ENCODE measurements at places on chromosomes 1 and 21. TPM values are rescaled to one million over a fixed set of nuclear protein-coding genes. Genes with fewer than 3 reads are reported as not detected.

HIVEP3 gene
- 11.4 TPM for total RNA-seq

DNA sequence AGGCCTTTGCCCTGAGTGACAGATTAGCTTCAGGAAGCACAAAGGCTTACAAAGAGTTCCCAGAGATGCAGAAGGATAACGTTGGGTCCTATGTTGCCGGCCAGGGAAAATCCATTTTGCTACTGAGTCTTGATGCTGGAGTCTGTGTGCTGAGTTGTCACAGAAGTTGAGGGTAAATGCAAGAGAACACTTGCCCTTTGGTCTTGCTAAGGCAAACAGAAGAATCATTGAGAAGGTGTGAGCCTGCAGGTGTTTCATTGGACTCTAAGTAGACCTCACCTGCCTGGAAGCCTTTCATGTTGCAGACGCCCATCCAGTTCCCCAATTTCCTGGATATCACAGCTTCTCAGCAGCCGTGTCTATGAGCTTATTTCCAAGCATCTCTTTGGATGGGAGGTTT lies 105.2 kb downstream of the PCP4 start:
- DNase-seq: no peak

GRCh38 chr21:26709090-26709489 lies 136.0 kb upstream of the CYYR1 start:
- peak; percentile 15 for DNase-seq

DNA sequence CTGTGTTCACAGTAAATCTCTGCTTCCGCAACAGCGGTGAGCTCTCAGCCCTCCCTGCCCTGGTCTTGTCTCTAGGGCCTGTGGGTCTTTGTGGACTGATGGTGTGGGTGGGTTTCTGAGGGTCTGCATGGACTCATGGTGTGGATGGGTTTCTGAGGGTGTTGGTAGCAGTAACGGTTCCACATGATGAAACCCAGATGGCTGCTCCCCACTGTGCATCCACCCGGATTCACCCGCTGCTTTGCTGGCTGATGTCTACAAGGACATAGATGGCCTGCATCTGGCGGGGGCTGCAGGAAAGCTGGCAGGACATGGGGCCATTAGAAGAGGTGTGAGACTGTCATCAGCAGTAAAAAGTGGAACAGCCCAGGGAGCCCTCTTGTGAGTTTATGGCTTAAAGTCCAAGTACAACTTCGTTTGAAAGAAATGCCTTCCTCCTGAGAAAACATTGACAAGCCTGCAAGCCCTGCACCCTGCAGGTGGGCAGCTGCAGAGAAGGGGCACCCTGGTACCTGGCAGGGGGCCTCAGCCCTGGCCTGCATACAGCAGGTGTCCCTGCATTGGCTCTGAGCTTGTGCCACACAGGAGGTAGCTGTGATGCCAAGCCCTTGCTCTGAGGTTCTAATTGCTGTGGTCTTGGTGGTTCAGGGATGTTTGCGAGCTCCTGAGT lies 156.9 kb upstream of the COL6A1 start:
- DNase-seq: no peak

DNA sequence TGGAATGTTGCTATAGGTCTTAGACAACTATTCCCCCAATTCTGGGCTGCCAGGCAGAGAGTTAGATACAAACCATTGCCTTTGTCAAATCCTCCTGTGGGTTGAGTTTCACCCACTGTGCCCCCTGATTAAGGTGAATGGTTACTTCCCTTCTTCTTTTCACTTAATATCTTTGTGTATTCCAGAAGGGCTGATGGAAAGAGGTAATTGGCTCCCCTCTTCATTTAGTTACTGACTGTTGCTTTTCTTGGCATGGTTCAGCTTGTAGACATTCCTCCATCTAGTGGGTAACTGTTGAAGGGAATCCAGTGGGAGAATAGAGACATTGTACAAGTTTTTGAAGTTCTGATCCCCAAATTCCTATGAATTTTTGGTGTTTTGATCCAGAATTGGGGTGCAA lies 43.8 kb upstream of the MACF1 start:
- no peak for DNase-seq

- no peak for DNase-seq
These were observed 16.5 kb downstream of the MEGF6 start for GRCh38 chr1:3594706-3595377.

DNA sequence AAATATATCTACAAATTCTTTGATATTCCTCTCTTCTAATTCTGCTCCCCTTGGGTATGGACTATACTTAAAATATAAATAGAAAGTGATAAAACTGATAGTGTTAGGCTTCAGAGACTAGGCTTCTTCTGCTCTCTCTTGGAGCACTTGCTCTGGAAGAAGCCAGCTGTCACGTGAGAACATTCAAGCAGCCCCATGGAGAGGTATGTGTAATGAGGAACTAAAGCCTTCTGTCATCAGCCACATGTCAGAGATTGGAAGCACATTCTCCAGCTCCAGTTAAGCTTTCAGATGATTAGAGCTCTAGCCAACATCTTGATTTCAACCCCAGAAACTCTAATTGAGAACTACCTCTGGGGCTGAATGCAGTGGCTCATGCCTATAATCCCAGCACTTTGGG lies 34.3 kb downstream of the XKR8 start:
- no peak for DNase-seq

DNA sequence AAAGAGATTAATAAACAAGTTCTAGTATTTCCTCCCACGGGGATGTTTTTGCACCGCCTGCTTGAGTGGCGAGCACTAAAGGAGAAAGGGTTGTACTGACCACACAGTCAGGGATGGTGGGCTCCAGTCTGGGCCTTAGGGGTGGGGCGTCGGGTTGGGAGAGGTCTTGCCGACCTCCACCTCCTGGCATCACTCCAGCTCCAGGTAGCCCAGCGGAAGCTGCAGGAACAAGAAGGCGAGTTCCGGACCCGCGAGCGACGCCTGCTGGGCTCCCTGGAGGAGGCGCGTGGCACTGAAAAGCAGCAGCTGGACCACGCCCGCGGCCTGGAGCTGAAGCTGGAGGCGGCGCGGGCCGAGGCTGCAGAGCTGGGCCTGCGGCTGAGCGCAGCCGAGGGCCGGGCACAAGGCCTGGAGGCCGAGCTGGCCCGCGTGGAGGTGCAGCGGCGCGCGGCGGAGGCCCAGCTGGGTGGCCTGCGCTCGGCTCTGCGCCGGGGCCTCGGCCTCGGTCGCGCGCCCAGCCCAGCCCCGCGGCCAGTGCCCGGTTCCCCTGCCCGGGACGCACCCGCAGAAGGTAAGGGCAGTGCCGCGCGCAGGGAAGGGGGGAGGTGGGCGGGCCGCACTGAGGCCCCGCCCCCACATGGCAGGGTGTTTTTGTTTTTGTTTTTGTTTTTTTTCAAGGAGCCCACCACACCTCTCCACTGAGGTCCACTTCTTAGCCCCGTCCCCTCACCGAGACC lies 19.7 kb downstream of the MFAP2 start:
- peak; percentile 79 for DNase-seq
